Epithelial cell of esophagus (primary cell): ENCODE measurements at places on chromosomes 13 and 19.

- DNase-seq: no peak
Measured at GRCh38 chr13:51623473-51623872, 39.2 kb downstream of the WDFY2 start.

- no peak for DNase-seq
Measured at GRCh38 chr19:1249990-1250436, 1.6 kb downstream of the MIDN start.

- peak; percentile 33 for DNase-seq
Measured at GRCh38 chr19:50325310-50326100, 3.7 kb downstream of the KCNC3 start.

- no peak for DNase-seq
Measured at GRCh38 chr19:38647966-38648768, 718 bp downstream of the ACTN4 start.

DNA sequence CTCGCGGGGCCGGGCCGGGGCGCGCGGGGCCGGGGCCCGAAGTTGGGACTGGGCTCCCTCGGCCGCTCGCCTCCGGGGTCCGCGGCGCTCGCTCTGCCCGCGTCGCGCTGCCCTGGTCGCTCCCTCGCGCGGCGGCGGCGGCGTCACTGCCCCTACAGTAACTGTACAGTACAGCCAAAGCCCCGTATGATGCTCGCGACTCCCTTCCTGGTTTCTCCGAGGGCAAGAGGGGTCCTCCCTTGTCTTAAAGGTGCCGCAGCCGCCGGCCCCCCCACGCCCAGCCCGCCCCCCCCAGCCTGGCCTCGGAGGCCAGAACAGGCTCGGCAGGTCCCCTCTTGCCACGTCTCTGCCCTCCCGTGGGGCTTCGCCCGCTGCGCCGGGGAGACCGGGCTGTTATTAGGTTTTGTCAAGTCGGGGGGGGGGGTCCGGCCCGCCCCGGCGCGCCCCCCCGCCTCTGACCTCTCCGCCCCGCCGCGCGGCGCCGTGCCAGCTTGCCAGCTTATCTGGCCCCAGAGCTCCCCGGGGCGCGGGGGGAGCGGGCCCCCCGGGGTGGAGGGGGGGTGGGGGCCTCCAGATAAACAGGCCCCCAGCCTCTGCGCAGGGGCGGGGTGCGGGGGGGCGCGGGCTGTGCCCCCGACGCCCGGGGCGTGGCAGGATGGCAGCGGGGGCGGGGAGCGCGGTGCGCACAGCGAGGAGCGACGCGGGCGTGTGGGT lies at the start of gene ZBTB7A:
TSS of gene ZBTB7A (minus strand) at position 218 of the 714 bp plus-strand sequence. CDS start 11,667 bp downstream, outside the sequence.
- DNase-seq: peak; percentile 74

- DNase-seq: peak; percentile 7
Measured at GRCh38 chr13:71865874-71866334, 1.1 kb downstream of the DACH1 start.

DNA sequence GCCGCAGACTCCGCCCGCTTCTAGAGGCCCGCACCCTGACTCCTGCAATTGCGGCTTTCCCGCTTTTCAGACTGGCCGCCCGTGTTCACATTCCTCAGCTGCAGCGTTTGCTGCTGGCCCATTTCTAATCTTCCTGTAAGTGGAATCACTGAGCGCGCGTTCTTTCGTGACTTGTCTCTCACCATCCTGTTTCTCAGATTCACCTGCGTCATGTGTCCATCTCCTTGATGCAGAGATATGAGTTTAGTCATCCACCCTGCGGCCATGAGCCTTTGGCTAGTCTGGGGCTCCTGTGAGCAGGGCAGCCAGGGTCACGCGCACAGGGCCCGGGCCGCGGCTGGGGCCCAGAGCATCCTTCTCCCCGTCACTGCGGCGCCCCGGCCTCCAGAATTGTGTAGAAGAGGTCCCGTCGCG lies 110.0 kb downstream of the CRYL1 start:
- no peak for DNase-seq

GRCh38 chr19:16375157-16375935 lies 50.7 kb downstream of the KLF2 start:
- no peak for DNase-seq

DNA sequence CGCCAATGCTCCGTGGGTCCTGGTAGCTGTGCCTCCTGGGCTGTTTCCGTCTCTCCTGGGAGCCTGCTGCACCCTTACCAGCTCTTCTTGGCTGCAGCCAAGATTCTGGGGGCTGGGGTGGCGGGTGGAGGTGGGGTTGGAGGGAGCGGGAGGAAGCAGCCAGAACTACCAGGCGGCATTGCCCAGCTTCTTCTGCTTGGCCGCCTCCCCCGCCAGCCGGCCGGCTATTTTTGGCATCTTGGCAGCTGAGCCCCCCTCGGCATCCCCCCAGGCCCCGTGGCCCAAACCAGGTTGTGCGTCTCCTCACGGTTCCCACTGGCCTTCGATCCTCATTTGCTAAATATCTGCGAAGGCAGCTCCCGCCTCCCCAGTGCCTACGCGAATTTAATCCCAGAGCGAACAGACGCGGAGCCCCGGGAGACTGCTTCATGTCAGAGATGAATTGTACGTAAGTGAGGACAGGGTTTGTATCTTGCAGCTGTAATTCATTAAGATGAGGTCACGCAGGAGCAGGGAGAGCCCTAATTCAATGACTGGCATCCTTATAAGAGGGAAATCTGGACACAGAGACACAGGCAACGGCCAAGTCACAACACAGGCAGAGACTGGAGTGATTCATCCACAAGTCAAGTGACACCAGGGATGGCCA lies 12.8 kb upstream of the PEAK3 start:
- DNase-seq: no peak

- DNase-seq: no peak
Measured at GRCh38 chr19:32355309-32355708, 9.9 kb downstream of the ZNF507 start.

GRCh38 chr13:37141011-37141410 lies 35.5 kb upstream of the CSNK1A1L start:
- no peak for DNase-seq

- peak; percentile 52 for DNase-seq
Measured at GRCh38 chr13:37870895-37871550, 1.5 kb upstream of the TRPC4 start.

DNA sequence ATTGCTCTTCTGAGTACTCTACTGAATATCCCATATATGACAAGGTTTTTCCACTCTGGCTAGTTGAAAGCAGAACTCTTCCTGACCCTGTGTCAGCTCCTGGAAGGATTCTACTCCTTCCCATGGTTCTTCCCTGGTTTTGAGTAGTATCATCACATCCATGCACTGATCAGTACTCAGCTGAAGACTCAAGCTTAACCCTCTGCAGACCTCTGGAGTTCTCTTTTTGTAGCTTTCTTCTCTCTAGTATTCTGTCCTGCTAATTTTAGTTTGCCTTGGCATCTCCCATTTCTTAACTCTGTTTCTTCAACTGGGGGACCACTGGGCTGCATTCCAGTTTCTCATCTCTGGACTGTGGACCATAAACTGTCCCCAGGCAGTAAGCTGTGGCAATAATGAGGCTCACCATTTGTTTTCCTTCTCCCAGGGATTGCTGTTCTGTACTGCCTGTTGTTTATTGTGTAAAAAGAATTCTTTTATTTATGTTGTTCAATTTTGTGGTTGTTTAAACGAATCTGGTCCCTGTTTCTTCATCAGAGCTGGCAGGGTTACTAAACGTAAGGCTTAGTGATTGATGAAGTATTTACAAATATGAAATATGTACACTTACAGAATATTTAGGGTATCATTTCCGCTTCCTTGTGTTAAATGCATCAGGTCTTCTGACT lies 19.7 kb downstream of the LPAR6 start:
- DNase-seq: no peak

- peak; percentile 23 for DNase-seq
Measured at GRCh38 chr13:73578251-73578875, 519.6 kb downstream of the KLF5 start.

- no peak for DNase-seq
Measured at GRCh38 chr19:16650821-16651220, 9.1 kb downstream of the SMIM7 start.

DNA sequence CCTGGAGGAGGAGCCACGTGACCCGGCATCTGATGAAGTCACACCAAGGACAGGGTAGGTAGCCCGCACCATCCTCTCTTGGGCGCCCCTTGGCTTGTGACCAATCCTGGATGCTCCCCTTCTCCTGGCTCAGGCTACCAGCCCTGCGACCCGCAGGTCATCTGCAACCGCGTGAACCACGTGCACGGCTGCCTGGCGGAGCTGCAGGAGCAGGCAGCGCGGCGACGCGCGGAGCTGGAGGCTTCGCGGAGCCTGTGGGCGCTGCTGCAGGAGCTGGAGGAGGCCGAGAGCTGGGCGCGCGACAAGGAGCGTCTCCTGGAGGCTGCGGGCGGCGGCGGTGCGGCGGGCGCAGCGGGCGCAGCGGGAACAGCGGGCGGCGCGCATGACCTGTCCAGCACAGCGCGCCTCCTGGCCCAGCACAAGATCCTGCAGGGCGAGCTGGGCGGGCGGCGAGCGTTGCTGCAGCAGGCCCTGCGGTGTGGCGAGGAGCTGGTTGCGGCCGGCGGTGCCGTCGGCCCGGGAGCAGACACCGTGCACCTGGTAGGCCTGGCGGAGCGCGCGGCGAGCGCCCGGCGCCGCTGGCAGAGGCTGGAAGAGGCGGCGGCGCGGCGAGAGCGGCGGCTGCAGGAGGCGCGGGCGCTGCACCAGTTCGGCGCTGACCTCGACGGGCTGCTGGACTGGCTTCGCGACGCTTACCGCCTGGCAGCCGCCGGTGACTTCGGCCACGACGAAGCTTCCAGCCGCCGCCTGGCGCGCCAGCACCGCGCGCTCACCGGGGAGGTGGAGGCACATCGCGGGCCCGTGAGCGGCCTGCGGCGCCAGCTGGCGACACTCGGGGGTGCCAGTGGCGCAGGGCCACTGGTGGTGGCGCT lies 45.9 kb downstream of the SPTBN4 start:
- DNase-seq: peak; percentile 27

GRCh38 chr19:7191946-7192691 lies 102.1 kb downstream of the INSR start:
- DNase-seq: no peak

- no peak for DNase-seq
Measured at GRCh38 chr13:95207769-95208366, 93.4 kb downstream of the ABCC4 start.

GRCh38 chr19:46579361-46579879 lies 21.7 kb upstream of the CALM3 start:
- DNase-seq: no peak

GRCh38 chr13:90171649-90172048 lies 1175.8 kb upstream of the MIR17HG start:
- no peak for DNase-seq

GRCh38 chr13:99555149-99555548 lies 53.9 kb downstream of the TM9SF2 start:
- no peak for DNase-seq

- DNase-seq: no peak
Measured at GRCh38 chr19:54460230-54461005, 3.2 kb downstream of the LENG9 start.

GRCh38 chr19:19423322-19423721 lies 17.8 kb downstream of the GATAD2A start:
- DNase-seq: no peak

DNA sequence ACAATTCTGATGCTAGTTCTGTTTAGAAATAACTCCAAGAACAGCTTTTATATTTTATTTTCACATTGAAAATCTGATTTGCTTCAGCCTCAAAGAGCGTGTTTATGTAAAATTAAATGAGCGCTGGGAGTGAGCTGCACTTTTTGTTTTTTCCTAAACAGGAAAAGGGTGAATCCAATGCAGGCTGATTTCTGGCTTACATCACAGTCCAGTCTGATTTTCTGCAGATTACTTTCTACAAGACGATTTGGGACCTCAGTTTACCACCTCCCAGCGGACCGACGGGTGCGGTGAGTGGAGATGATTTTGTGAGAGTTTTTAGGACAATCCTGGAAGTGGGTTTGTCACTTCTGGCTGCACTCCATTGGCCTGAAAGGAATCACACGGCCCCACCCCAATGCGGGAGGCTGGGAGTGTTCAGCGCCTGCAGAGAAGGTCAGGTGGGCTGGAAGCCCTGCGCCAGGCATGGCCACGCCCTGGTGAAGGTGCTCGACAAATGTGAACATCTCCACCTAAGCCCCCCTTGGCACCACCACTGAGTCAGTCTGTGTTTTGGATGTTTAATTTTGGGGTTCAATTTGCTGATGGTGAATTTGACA lies 90.1 kb downstream of the ANKRD10 start:
- DNase-seq: no peak

DNA sequence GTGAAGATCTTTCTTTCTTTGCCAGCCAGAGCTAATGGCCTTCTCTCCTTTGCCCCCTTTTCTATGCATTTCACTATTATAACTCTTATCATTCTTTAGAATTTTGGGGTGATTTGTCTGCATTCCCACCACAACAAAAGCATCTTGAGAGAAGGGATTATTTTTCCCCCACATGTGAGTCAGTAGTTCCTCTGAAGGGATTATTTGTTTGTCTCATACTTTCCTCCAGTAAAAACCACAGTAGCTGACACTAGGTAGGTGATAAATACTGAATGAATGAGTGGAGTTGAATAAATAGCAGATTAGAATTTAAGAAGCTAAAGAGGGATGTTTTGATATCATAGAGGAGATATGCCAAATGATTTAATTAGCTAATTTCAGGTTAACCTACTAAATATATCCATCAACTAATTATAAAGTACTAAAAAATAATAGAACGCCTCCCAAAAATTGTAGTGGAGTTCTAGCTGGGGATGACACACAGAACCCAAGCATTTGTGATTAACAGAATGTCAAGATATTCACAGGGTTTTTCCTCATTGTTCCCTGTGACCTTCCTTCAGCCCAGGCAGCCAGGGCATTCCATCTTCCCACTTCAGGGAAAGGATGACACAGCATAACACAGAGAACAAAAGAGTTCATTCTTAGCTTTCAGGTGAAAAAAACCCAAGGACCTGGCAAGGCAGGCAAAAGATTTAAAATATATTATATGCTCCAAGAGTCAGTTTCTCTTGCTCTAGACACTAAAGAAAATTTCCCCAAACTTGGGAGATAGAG lies 3.5 kb upstream of the TBC1D4 start:
- peak; percentile 17 for DNase-seq

GRCh38 chr13:72198967-72199560 lies 332.1 kb upstream of the DACH1 start:
- no peak for DNase-seq

DNA sequence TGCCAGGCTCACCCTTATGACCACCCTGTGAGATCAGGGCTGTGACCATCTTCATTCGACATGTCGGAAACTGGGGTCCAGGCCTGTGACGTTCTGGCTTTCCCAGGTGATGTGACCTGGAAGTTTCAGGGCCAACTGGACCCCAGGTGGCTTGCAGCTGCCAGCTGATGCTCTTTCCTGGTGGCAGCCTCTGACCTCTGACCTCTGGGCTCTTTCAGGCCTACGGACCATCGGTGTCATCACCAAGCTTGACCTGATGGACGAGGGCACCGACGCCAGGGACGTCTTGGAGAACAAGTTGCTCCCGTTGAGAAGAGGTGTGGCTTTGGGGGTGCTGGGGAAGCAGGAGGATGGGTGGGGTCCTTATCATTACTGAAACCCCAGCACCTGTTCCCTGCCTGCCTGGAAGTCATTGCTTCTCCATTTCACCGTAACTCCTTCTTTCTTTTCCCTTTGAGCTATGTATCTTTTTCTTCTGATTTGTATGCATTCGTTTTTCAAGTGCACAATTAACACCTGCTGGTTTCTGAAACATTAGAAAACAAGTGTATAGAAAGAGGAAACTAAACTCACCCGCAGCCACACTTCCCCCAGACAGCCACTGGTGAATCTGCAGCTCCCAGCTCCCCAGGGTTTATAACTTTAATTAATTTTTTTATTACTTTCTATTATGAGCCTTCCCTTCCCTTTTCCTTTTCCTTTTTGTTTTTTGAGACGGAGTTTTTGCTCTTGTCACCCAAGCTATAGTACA lies 58.9 kb downstream of the TMED1 start:
- no peak for DNase-seq
